ENCODE measurements at places on chromosomes 13 and 19.
A peak's percentile ranks its signal among the peaks of the same experiment; 100 is the strongest.

DNA sequence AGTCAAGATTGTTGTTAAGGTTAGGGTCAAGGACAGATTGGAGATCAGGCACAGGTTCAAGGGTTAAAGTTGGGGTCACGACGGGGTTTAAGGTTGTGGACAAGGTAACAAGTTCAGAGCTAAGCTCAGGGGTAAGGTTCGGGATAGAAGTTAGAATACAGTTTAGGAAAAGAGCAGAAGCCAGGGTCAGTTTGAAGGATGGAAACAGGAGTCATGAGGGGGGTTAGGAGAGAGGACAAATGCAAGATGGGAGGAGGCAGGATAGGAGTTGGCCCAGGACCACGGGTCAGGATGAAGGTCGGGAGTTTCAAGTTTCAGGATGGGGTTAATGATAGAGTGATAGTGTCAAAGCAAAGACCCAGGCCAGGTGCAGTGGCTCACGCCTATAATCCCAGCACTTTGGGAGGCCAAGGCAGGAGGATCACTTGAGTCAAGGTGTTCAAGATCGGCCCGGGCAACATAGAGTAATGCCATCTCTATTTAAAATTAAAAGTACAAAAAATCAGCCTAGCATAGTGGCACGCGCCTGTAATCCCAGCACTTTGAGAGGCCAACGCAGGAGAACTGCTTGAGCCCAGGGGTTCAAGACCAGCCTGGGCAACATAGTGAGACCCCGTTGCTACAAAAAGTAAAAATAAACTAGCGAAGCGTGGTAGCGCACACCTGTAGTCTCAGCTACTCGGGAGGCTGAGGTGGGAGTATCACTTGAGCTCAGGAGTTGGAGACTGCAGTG is 7.7 kb downstream of the NPHS1 start:
- no peak for DNase-seq

DNA sequence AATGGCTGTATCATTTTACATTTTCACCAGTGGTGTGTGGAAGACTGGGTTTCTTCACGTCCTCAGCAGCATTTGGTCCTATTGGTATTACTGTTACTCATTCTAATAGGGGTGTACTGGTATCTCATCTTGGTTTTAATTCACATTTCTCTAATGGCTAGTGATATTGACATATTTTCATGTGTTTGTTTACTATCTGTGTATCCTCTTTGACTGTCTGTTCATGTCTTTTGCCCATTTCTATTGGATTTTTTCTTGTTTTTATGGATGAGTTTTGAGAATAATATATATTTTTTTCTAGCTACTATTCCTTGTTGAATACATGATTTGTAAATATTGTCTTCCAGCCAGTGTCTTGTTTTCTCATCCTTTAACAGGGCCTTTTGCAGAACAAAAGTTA is 13.8 kb downstream of the IFNL2 start:
- DNase-seq = no peak

DNA sequence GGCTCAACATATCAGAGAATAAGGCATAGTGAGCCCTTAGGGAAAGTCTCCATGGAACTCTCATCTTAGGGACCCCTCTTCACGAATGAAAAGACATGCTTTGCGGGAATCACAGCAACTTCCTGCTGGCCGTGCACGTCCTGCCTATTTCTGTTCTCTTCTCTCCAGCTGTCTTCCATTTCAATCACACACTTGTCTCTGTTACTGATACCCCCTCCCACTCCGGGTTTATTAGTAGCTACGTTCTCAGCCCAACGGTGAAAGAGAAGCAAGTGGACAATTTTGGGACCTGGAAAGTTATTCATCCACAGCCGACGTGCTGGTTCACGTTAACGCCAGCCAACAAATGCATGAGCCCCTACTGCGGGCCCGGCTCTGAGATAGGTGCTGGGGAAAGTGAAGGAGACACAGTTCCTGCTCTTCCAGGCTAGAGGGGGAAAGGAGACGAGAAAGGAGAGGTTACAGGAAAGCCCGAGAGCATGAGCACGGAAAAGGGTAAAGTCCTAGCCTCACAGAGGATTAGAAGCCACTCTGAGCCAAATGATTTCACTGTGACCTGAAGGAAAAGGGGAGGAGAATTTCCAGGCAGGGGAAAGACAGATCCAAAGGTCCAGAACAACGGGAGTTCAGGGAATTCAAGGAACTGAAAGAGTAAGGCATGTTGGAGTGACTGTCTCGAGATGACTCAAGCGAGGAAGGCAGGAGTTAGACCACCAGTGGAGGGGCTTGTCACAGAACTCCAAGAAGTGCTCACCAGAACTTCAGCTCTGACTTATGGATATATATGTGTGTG is 81.8 kb upstream of the CLDN10 start:
- DNase-seq = no peak

GRCh38 chr13:30857636-30858035 is 48.4 kb upstream of the MEDAG start:
- DNase-seq = no peak

- DNase-seq = no peak
These were observed 332.0 kb downstream of the IRS2 start for GRCh38 chr13:109454167-109454917.

DNA sequence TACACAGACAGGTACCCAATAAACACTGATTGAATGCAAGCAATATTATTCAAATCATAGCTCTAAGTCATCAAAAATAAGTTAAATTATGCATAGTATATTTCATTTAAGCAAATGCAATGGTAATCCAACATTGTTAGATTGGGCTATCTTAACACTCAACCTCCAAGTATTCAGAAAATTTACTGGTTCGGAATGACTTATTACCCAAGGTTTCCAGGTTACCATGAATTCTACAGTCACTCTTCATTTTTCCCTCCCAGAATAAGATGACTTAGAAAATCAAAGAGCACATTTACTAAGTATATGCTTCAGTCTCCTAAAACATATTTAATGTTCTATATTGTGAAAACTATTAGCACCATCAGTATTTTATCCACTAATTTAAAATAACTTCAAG is 6.0 kb downstream of the UBL3 start:
- no peak for DNase-seq

- DNase-seq = no peak
These were observed 10.3 kb upstream of the ZNF83 start for GRCh38 chr19:52648336-52649016.

- no peak for DNase-seq
These were observed 5.9 kb downstream of the BORCS8 start for GRCh38 chr19:19185853-19186740.

- DNase-seq = no peak
These were observed 146.5 kb upstream of the ARGLU1 start for GRCh38 chr13:106714271-106714982.

DNA sequence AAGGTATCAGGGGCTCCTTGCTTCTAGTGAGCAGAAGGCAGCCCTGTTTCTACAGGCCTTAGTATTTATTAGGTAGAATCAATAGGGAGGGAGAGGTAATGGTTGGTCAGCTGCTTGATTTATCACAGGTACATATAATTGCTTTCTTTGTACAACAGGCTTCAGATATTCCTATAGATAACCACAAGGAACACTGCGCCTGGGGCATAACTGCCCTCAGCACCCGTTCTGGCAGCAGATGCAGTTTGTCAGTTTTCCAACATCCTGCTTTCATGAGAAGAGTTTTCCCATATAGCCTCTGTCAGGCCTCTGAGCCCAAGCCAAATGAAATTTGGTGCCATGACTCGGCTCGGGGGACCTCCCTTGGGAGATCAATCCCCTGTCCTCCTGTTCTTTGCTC is 12.4 kb upstream of the ZNF486 start:
- no peak for DNase-seq

DNA sequence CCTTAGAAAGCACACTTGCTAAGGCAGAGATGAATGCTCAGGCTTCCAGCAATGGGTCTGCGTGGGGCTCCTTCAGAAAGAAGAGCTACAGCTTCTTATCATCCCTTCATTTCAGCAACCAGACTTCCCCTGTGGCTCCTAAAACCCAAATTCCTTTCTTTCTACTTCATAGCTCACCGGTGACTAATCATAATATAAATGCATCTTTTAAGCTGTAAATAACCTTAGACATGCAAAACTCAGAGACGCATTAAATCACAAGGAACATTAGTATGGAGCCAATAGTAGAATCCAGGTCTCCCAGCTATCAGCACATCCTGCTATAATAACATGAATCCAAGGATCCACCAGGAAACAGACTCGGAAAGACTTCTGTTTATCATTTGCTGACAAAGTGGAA is 375.6 kb downstream of the COG6 start:
- DNase-seq = peak; percentile 30

GRCh38 chr19:18972851-18973250 is 31.8 kb upstream of the HOMER3 start:
- no peak for DNase-seq

GRCh38 chr19:51410950-51411748 is 6.3 kb downstream of the SIGLEC10 start:
- DNase-seq = no peak

GRCh38 chr13:36910545-36910944 is 9.5 kb downstream of the SMAD9 start:
- DNase-seq = no peak

DNA sequence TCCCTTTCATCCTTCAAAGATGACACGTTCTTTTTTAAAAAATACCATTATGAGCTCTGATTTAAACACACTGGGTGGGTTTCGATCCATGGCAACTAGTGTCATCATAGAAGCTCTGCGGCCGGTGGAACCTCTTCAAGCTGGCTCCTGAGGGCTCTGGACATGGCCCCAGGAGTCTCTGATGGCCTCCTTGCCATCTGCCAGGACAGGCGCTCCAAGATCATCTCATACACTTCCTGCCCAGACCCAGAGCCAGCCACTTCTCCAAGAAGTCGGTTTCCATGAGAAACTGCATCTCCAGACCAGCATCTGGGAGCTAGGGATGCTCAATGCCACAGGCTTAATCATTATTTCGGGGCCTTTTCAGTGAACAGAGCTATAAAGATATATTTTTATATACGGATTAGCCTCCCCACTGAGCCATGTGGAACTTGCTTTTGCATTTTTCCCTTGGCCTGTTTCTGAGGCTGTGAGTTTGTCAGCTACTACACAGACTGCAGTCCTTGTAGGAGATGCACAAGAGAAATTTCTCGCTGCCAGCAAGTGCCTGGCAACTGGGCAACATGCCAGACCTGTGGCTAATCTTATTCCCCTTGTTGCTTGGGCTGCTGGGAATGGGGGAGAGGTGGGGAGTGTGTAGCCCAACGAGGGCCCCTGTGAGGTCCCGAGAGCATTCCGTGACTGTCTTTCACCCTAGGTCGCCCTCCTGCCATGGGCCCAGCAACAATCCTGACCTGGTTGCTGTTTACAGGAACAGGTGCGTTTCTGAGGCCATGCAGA is 15.9 kb downstream of the SUGP1 start:
- no peak for DNase-seq

- DNase-seq = no peak
These were observed 95.9 kb downstream of the AKAP11 start for GRCh38 chr13:42367831-42368230.

- DNase-seq = peak; percentile 61
These were observed 4.2 kb downstream of the LIPE start for GRCh38 chr19:42422901-42423461.

GRCh38 chr19:41431426-41432386 is 4.5 kb upstream of the B3GNT8 start:
- peak; percentile 14 for DNase-seq

DNA sequence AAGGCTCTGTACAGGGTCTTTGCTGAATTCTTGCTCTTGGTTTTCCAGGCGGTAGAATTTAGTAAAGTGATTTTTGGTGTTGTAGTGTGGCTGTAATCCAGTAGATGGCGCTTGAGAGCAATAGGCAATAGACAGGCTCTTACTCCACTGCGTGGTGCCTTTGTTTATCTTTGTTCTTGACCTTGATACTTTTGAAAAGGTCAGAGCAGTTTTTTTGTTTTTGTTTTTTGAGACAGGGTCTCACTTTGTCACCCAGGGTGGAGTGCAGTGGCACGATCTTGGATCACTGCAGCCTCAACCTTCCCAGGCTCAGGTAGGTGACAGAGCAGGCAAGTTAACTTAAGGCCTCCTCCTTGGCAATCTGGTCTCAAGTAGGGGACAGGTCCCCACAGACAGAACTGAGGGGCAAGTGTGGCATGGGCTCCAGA is 12.2 kb upstream of the LILRA5 start:
- peak; percentile 42 for DNase-seq

DNA sequence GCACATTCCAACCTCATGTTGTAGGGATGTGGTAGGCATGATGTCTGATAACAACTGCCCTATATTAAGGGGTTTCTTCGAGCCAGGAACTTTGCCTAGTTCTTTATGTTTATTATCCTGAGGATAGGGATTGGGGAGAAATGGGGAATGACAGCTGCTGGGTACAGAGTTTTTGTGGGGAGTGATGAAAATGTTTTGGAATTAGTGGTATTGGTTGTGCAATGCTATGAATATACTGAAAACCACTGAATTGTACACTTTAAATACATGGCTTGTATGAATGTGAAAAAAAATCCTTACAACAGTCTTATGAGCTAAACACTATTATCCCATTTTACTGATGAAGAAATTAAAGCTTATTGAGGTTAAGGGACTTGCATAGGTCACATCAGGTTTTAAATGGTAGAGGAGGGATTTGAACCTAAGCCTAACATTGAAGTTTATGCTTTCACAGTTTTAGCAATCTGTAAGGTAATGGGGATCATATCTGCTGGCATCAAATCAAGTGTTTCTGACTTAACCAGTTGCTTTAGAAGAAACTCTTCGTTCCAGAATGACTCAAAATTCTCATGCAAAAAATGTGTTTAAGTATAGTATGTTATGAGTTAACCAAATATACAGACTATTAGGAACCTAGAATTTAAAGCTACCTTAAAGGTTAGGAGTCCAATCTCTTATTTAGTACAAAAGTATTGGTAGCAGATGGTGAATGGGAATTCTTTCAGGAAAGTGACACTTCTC is 61.4 kb downstream of the ERCC5 start:
- DNase-seq = no peak

- peak; percentile 68 for DNase-seq
These were observed at the start of gene GAS6 for GRCh38 chr13:113863524-113864272. TSS of gene GAS6 (minus strand) at chr13:113864076. CDS start at chr13:113863920, 156 bp downstream.

- peak; percentile 51 for DNase-seq
These were observed 56.5 kb downstream of the VAV1 start for GRCh38 chr19:6828698-6829633.

GRCh38 chr19:6527893-6528543 is 2.8 kb upstream of the TNFSF9 start:
- DNase-seq = no peak

DNA sequence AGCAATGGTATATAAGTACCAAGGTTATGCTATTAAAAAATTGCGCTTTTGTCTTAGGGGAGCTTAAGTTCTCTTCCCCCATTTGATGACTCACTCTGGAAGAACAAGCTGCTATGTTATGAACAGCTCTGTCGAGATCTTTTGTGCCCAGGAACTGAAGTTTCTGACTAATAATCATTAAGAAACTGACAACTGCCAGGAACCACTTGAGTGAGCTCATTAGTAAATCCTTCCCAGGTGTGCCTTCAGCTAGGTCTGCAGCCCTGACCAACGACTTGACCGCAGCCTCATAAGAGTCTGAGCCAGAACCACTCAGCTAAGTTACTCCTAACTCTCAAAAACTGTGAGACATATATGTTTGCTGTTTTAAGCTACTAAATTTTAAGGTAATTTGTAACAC is 147.8 kb downstream of the SLITRK6 start:
- DNase-seq = peak; percentile 68
